ENCODE measurements at places on chromosomes 2 and 18.

DNA sequence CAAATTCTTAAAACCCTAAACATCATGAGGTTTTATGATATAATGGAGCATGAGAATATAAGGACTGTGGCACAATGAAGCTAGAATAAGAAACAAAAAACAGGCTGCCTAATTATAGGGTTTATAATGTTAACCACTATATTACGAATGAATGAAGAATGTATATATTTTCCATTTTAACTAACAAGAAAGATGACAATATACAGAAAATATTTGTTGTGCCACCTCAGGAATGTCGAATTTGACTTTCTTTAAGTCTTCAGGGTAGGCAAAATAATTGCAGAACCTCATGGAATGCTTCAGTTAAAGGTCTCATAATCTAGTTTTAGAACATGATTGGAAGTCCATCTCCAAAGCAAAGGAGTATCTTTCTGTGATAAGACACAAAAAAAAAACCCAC, 282.9 kb upstream of the SLC8A1 start:
- no peak for DNase-seq

GRCh38 chr2:32363597-32363996, 6.8 kb downstream of the BIRC6 start:
- no peak for DNase-seq

DNA sequence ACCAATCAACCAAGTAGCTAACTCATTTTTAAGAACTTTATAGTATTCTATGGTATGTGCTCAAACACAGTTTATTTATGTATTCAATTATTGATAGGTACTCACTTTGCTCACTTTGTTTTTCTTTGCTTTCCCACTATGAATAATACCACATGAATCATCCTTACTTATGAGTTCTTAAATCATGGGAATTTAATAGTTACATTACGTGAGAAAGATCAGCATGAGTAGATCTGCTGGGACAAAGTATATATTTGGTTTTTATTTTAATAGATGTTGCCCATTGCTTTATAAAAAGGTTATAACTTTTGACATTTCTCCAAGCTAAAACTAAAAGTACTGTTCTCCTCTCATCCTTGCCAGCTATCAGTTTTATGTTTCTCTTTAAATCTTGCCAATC, 390.7 kb downstream of the LRATD1 start:
- no peak for DNase-seq

DNA sequence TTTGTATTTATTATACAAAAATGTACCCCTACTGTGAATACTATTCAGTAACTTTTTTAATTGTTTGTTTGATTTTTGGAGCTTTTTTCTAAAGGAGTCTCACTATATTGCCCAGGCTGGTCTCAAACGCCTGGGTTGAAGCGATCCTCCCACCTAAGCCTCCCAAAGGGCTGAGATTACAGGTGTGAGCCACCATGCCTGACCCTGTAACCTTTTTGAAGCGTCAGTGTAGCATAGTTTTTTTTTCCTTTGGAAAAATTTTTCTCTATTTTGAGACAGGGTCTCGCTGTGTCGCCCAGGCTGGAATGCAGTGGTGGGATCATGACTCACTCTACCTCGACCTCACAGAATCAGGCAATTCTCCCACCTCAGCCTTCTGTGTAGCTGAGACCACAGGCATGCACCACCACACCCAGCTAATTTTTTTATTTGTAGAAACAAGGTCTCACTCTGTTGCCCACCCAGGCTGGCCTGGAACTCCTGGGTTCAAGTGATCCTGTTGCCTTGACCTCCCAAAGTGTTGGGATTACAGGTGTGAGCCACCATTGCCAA, 2.0 kb downstream of the GMCL1 start:
- DNase-seq, result no peak

- DNase-seq, result no peak
Measured at GRCh38 chr2:170255971-170256370, 78.0 kb downstream of the MYO3B start.

All from posterior cingulate gyrus (tissue), 11 donors.